ENCODE measurements at places on chromosomes 7 and 10. TPM values are rescaled to one million over a fixed set of nuclear protein-coding genes. Genes with fewer than 3 reads are reported as not detected.

Gene SNX10
- 7.6 TPM for total RNA-seq

Gene ANK3
- total RNA-seq, result 52.3 TPM

Gene SNCG
- total RNA-seq, result not detected

Gene MDFIC
- 4.2 TPM for total RNA-seq

Gene GHRHR
- not detected for total RNA-seq

Gene ELFN1
- total RNA-seq, result 2.3 TPM

Gene STAG3
- 1.3 TPM for total RNA-seq

Gene GPR37
- total RNA-seq, result 0.50 TPM

Gene PSMA2
- 159 TPM for total RNA-seq

Gene PRTFDC1
- total RNA-seq, result 66.5 TPM

Gene SORBS1
- 44.1 TPM for total RNA-seq

Gene WDR86
- total RNA-seq, result 0.95 TPM

Gene NUTM2A
- 0.21 TPM for total RNA-seq

Gene PNLIPRP3
- total RNA-seq, result not detected

Gene ANXA8
- total RNA-seq, result 14.1 TPM

Gene FAM13C
- 0.18 TPM for total RNA-seq

Gene ANKRD61
- total RNA-seq, result not detected

Gene OR2A42
- not detected for total RNA-seq

Gene TSPAN12
- total RNA-seq, result 4.1 TPM

Gene FAM25C
- not detected for total RNA-seq

Gene LMTK2
- 22.3 TPM for total RNA-seq

Gene RSPH10B2
- total RNA-seq, result 0.45 TPM

GRCh38 chr7:155743177-155743576 is 69.1 kb downstream of the SHH start:
- DNase-seq, result no peak

DNA sequence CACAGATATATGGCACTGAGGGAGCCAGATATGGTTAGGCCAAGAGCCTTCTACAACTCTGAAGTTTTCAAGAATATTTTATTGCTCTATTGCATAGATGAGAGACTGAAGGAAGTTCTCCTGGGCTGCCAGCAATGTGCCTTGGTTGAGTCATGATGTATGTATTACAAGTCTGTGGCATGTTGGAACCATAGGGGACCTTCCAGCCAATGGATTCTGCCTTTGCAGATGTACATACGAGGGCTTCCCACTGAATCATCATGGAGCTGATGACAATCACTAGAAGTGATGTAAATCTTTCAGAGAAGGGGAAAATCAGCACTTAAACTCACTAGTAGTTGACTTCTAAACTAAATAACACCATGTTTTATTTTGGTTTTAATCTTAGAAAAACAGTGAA is 419.5 kb downstream of the PHTF2 start:
- DNase-seq, result no peak

DNA sequence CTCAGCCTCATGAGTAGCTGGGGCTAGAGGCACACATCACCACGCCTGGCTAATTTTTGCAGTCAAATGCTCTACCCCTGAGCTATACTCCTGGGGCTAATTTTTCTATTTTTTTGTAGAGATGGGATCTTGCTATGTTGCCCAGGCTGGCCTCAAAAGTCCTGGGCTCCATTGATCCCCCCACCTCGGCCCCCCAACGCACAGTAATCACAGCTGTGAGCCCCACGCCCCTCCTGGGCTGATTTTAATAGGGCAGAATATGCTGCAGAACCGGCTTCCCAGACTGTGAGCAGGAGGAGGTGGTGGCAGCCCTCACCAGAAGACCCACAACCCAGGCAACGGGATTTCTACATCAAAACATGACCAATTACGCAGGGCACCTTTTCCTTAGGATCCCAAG is 15.2 kb downstream of the BRAT1 start:
- no peak for DNase-seq

DNA sequence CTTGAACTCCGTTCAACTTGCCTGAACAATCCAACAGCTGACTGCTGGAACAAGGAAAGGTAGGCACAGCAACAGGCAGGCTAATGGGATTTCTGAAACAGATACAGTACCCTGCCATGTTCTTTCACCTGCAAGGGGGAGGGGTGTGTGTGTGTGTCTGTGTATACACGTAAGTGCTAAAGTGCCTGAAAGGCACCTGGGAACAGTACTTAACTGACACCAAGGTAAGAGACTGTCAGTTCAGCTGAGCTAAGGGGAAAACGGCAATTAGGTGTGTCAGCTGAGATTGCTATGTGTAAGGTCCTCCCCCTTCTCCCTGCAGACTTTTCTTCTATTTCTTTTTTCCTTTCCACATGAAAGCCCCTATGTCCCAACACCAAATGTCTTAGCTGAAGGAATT is 27.0 kb downstream of the NAMPT start:
- no peak for DNase-seq

GRCh38 chr7:119711104-119711503 is 561.9 kb upstream of the KCND2 start:
- no peak for DNase-seq

DNA sequence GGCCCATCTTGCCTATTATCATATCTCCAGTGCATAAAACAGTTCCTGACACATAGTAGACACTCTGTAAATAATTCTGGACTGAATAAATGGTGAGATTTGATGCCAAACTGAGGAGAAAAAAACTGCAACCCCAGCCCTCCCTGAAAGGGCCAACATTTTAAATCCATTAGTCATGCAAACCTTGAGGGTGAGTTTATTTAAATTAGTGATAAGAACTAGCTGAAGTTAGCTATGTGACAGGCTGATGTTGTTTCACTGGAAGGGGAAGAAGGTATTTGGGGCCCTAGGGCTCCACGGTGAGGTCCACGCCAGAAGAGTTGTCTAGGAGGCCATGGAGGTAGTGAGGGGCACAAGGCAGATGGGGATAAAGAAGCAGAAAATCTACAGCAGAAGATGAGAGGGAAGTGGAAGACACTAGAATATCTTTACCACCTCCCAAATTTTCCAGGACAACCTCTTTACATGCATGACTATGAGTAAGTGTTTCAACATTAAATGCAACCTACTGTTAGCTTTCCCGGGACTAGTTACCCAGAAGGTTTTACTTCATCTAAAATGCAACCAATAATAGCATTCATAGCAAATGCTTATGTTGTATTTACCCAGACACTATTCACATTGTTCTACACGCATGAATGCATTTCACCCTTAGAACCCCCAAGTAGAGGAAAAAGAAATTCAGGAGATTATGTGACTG is 183.2 kb upstream of the LYZL1 start:
- peak; percentile 55 for DNase-seq

GRCh38 chr10:20855398-20856038 is 41.6 kb downstream of the NEBL start:
- no peak for DNase-seq

GRCh38 chr7:106180721-106181120 is 68.6 kb upstream of the SYPL1 start:
- no peak for DNase-seq

- no peak for DNase-seq
Measured at GRCh38 chr7:129089521-129090212, 34.8 kb upstream of the TNPO3 start.

DNA sequence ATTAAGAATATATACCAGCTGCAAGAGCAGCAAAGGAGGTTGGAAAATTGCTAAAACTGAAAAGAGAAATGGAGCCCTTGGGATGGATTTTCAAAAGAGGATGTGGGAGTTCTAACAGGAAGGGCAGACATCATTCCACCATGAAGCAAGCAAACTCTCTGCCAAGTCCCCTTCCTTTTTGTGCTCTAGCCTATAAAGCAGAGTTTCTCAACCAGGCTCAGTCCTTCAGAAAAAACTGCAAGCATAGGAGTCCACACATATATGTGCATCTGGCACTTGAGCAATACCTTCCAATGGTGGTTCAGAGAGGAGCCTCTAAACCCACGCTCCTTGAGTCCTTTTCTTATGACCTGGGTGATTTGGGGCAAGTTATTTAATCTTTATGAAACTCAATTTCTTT is 98.6 kb upstream of the MKX start:
- no peak for DNase-seq

- no peak for DNase-seq
Measured at GRCh38 chr10:31864834-31865518, 63.7 kb downstream of the ARHGAP12 start.

DNA sequence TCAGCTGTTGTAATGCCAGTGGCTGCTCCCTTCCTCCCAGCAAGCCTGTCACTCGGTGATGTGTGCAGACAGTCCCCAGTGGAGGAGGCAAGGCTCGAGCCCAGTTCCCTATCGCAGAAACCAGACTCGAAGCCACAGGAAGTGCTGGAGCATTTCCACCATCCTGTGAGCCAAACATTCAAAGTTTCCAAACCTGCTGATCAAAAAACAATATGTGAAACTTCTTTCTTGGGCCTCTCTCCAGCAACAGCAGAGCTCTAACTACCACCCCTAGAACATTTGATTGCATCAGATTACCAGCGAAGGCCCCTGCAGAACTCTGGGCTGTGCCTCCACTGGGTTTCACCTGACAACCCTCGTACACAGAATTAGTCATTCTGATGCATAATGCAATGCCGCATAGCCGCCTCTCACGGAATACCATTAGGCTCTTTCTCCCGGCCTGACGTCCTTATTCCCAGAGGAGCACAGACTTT is 94.0 kb downstream of the ELMO1 start:
- DNase-seq, result no peak

DNA sequence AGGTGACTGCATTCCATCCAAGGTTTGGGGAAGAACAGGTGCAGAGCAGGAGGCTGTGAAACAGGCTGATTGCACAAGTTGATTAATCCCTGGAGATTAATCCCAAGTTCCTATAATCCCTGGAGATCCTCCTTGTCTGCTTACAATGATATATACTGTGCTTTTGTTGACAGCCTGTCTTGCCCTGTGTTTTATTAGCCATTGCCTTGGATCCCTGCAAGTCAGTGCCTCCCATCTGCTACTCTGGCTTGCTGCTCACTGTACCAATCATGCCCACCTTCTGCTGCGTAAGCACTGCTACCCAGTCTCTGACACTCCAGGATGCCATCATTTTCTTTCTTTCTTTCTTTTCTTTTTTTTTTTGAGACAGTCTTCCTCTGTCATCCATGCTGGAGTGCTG is 65.4 kb downstream of the ANKRD61 start:
- no peak for DNase-seq

- DNase-seq, result no peak
Measured at GRCh38 chr10:13422800-13423199, 74.7 kb upstream of the SEPHS1 start.

GRCh38 chr7:112994656-112995055 is 92.0 kb downstream of the GPR85 start:
- DNase-seq, result no peak

- no peak for DNase-seq
Measured at GRCh38 chr10:99621454-99622251, 1.4 kb upstream of the SLC25A28 start.

DNA sequence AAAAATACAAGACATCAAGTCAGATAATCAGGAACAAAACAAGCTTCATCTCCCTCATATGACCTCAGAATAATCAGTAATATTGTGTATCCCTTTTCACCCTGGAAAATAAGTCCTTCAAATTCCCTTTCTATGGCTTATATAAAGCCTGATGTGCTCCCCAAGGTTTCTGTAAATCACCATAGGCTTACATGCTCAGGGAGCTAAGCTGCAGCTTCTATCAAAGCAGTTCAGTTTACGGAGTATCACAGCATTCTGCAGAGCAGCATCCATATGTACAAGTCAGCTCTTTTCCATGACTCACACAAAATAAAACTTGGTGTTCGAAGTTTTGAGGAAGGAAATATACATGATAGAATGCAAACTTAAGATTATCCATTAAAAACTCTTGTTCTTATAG is 225.6 kb downstream of the LRRTM3 start:
- DNase-seq, result no peak

DNA sequence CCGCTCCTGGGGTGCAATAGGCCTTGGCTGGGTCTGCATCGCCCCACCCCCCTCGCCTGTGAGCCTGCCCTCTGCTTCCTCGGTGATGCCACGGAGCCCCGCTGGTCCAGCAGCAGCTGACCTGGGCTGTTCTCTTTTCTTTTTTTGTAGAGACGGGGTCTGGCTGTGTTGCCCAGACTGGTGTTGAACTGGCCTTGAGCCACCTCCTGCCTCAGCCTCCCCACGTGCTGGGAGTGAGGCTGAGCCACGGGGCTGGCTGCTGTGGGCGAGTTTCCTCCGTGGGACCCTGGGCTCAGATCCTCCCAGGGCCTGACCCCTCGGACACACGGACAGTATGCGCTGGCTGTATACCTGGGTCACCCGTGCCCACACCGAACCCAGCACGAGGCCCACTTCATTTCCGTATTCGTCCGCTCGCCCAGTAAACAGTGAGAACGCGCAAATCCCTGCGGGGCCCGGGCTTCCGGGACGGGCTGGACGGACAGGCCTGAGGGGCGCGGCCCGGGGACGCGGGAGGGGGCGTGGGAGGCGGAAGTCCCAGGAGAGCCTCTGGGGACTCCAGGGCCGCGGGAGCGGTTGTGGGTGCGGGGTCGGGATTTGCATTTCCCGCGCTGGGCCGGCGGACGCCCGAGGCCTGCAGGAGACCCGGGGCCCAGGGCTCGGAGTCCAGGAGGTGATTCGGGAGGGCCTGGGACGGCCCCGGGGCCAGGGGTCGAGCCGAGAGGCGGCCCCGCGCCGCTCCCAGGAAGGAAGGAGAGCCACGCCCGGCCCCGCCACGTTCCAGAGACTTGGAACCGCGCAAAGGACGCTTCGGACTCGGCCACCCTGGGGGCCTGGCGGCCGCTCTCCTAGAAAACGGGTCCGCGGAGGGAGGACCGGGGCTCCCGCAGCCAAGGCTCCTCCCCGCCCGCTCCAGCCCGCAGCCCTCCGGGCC is 57.7 kb upstream of the DNAJB6 start:
- DNase-seq, result peak; percentile 76

GRCh38 chr10:5634918-5635317 is 31.5 kb downstream of the ASB13 start:
- no peak for DNase-seq

Data from Caco-2 (cell line).